ENCODE measurements at places on chromosomes 7 and 10.
A peak's percentile ranks its signal among the peaks of the same experiment; 100 is the strongest.

DNA sequence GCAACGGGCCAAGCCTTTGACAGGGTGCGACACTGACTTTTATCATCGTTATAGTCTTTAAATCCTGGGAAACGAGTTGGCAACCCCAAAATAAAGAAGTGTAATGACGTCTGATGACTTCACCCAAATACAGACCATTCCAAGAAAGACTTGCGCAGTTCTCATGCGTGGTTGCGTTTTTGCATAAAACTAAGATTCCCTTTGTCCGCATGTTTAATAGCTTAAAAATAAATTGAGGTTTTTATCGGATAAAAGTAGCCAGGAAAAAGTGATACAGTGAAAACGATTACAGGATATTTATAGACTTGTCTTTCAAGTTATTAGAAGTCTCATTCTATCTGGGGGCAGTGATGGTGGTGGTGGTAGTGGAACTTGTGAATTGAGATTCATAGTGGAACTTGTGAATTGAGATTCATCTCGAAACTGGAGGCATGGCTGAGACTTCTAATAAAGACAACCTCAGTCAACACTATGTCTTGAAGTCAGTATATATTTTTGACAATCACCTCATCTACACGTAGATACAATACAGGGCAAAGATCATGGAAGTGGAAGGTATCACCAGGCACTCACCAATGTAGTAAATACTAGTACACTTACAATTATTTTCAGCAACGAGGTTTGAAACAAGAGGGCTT lies 1.2 kb upstream of the NAMPT start:
- peak; percentile 18 for DNase-seq

DNA sequence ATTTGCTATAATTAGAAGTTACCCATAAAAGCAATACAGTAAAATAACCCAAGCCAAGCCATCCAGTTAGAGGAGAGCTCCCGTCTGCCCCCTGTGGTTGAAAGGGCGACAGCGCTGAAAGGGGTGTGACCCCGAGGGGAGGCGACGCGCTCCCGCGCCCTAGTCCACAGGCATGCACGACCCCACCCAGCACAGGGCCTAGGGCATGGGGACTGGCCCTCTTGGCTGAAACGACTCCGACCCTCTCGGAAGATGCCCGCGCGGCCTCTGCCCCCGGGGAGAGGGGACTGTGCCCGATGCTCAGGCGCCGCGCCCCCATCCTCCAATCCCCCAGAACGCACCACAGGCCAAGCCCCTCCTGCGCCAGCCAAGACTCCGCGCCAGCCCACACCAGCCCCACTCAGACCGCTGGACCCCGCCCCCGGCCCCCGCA lies 64.0 kb downstream of the CSGALNACT2 start:
- peak; percentile 67 for DNase-seq

DNA sequence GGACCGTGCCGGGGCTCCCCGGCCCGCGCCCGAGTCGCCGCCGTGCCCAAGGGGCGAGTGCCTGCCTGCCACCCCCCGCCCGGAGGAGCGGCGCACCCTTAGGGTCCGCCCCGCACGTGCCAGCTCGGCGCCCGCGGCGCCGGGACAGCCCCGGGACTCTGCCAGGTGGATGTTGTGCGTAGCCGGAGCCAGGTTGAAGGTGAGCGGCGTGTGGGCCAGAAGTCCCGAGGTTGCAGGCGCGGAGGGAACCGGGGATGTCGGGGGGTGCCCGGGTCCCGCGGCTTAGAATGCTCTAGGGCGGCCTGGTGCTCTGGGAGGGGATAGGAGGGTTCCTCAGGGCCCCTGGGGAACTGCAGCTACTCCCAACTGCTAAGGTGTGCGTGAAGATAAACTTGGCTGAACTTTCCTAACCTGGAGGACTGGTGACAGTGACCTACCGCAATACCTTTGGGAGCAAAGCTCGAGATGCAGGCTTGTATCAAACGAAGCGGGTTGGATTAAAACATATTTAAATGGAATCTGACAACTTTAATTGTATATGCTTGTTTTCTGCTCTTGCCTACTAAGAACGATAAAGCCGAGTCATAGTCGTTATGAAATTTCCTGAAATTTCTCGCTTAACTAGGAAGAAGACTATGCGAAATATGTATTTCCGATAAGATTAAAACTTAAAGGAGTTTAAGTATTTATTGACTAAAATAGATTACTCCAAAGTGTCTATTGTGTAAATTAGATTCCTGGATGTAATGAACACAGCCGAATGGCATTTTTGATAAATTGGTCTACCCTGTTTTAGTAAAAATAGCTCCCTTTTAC lies at the start of gene CUX1:
Gene CUX1, plus strand, starts transcription at position 156 of the 816 bp plus-strand sequence. Its CDS starts 14 bp downstream, at position 170.
- DNase-seq, result peak; percentile 48

DNA sequence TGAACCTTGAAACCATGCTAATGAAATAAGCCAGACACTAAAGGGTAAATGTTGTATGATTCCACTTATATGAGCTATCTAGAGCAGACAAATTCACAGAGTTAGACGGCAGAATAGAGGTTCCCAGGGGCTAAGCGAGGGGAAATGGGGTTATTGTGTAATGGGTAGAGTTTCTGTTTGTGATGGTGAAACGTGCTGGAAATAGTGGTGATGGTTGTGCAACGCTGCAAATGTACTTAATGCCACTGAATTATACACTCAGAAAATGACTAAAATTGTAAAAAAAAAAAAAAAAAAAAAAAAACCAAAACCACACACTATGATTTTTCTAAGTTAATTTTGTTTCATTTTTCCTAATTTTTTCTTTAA lies 30.0 kb downstream of the SFXN4 start:
- DNase-seq, result no peak

DNA sequence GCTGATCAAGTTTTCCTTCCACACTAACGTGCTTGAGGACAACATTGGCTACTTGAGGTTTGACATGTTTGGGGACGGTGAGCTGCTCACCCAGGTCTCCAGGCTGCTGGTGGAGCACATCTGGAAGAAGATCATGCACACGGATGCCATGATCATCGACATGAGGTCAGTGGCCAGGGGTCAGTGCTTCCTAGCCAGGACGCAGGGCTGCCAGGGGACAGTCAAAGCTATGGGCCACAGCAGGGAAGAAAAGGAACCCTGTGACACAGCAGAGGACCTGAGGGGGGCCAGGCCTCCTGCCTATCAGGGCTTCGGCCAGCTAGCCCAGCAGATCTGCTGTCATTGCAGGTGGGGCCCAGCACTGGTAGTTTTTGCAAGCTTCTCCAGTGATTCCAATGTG lies 5.2 kb downstream of the RBP3 start:
- no peak for DNase-seq

GRCh38 chr10:122060250-122060649 lies 71.3 kb downstream of the TACC2 start:
- DNase-seq, result no peak

- DNase-seq, result no peak
Observed at GRCh38 chr7:2851497-2851896, 7.4 kb upstream of the GNA12 start.

GRCh38 chr10:31359979-31360378 lies 41.0 kb downstream of the ZEB1 start:
- DNase-seq, result no peak

DNA sequence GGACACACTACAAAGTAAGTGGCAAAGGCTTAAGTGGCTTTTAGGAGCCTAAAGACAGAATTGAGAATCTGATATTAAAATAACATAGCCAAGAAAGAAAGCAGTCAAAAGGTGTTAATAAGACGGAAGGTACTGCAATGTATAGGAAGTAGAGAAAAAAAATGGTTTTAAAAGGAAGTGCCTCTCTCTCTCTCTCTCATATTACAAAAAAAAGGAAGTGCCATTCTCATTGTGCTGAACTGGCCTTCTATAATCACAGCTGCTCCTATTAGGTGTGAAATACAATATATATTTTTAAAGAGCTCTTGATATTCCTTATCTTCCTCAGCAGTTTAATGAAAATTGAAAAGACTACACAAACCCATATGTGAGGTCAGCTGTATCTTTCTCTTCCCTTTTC lies 199.4 kb upstream of the NPVF start:
- DNase-seq, result no peak

- DNase-seq, result no peak
Observed at GRCh38 chr7:36985316-36985715, 261.0 kb upstream of the AOAH start.

DNA sequence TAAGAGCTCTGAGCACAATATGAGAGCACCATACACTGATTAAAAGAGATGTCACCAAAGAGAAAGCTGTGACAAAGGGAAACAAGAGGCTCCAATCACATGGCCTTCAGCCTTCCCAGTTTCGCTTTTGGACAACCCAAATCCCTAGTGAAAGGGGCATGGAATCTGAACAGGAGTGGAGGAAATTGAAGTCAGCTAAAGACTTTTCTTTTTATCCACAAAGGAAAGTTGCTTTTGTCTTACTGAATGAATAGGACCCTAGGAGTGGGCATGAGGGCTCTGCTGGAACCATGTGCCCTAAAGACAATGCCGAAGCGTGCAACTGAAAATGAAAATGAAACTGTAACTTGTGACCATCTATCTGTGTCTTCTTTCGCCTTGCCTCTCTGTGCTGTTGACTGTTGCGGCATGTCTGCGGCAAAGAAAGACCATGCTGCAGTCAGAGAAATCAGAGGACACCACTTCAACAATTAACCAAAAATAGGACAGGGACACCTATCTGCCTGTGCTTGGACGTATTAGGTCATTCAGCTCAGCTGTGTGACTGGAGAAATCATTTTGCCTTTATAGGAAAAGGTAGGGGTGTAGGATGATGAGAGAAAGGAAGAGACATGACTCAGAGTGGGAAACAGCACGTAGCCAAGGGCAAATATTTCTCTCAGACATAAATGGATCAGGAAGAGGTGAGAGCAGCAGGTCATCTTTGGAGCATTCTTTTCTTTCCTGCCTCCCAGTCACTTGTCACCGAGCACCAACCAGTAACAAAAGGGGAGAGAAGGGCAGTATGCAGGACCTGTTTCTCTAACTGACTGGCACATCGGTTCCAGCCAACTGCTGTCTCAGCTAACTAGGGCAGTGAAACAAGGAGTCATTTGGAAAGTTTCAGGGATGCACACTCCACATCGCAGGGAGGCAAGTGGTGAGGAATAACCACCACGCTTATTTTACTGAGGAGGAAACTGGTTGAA lies 12.3 kb downstream of the CAV2 start:
- DNase-seq, result no peak

DNA sequence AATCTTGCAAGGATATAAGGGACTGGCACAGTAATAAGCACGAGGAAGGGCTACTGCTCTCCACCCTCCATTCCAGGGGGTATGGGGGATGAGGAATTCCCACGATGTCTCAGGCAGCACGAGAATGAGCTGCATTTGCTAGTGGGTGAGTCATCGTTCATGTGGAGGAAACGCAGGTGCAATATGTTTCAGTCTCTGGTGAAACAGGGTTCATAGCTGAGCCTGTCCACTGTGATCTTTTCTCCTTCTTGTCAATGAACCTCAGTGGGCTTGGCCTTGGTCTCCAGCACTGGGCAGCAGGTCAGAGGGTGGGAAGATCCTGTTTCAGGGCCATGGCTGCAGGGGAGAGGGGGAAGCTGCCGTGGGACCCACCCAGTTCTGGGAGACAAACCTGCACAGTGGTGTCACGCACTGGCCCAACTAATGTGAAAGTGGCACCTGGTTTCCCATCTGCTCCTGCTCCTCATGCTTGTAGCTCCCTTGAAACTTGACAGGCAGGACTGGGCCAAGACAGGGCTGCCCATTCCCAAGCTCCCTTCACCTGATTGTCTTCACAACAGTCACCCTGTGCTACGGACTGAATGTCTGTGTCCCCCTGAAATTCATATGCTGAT lies 181.9 kb downstream of the USP6NL start:
- DNase-seq, result no peak

- DNase-seq, result no peak
Observed at GRCh38 chr7:44615149-44615611, 8.8 kb downstream of the OGDH start.

- DNase-seq, result no peak
Observed at GRCh38 chr7:77310982-77311381, 105.2 kb downstream of the GSAP start.

- DNase-seq, result no peak
Observed at GRCh38 chr10:81548160-81548559, 326.8 kb upstream of the NRG3 start.

DNA sequence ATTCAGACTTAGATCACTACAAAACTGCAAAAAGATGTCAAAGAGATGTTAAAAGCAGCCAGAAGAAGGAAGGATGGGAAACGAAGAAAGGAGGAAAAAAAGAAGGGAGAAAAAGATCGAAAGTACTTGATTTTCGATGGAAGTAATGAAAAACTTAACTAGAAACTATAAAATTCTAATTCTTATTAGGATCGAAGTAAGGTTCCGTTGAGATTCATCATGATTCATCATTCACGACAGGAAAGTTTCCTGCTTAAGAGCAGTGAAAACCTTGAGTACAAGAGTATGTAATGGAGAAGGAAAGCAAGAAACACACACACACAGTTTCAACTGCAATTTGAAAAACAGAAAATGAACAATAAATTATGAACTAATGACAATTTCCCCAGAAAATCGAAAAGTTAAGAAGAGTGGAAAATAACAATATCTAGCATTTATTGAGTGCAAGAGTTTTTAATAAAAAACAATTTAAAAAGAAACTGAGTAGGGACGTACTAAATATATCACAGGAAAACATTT lies 1.1 kb upstream of the ING3 start:
- no peak for DNase-seq

DNA sequence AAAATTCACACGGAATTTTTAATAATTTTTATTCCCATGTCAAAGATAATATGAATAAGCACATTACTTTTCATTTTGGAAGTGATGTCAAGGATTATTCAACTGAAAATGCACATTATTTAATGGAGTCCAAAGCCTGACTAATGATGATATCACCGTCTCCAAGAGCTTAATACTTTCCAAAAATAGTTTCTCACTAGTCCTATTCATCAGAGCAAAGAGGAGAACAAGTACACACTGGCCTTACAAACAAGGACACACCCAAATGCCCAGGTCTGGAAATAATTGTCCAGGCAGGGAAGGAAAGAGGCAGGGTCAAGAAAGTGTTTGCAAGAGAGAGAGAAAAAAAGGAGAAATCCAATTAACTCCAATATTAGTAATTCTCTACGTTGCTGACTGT lies 216.8 kb upstream of the CCDC6 start:
- DNase-seq, result no peak

DNA sequence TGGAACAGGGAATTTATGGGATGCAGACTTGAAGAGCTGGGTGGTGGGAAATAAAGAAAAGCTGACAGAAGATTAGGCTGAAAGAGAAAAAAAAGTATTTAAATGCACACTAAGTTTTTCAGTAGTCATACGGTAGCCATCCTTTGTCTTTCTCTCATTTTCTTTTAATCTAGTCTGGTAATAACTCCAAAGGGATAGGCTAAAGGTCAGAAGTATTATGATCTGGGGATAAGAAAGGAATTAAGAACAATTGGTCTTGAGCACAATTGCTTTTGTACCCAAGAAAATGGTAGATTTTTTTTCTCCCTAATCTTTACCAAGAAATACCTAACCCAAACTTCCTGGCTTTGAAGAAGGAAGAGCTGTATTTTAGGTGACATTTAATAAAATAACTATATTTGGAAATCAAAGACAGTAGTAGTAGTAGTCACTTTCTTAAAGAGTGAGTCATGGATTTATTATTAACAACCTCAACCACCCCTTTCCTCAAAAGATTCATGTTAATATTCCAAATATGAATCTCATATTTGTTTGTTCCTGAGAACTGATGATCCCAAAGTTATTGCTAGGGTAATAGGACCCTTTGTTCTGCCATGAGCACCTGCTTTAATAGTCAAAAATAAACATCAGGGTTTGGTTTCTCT lies 120.2 kb upstream of the ODAD2 start:
- DNase-seq, result no peak

- DNase-seq, result no peak
Observed at GRCh38 chr7:36367561-36368077, 22.0 kb upstream of the ANLN start.

GRCh38 chr10:63553031-63553430 lies 31.8 kb downstream of the REEP3 start:
- DNase-seq, result no peak
